Spinal cord (tissue), 10 donors: ENCODE measurements at places on chromosomes 1 and 21. TPM values are rescaled to one million over a fixed set of nuclear protein-coding genes. Genes with fewer than 3 reads are reported as not detected.

- no peak for DNase-seq
Observed at GRCh38 chr1:224064150-224064549, 49.8 kb upstream of the FBXO28 start.

DNA sequence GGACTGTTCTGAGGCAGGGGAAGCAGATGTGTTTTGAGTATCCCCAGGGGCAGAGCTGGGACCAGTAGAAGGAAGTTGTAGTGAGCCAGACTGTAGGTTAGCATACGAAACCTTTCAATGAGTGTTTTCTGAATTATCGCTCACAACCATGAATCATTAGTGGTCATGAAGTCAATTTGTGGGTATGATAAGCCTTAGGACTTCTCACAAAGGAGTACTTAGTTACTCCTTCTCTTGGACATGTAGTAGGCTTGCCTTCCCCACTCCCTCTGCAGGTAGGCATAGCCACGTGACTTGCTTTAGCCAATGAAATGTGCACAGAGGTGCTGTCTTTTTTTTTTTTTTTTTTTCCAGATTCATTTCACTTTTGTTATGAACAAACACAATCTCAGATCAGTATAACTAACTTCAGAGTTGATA lies 23.9 kb upstream of the FAAH start:
- no peak for DNase-seq

- DNase-seq, result no peak
Observed at GRCh38 chr1:43253876-43254275, 15.9 kb upstream of the TMEM125 start.

DNA sequence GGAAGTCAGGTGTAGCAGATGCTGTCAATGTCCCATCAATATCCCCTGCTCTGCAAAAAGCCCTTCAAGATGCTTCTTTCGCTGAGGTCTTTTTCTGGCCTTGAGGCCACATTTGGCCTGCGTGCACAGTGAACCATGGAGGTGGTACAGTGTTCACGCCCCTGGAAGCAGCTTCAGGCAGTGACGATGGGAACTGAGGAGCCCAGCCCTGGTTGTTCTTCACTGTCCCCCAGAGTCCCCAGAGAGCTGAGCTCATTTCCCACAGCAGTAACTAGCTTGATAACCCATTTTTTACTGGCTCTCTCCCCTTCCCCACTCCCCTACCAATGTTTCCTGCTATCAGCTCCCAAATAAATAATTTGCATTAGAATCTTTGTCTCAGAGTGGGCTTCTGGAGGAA lies 76.5 kb downstream of the OLIG1 start:
- DNase-seq, result no peak

GRCh38 chr21:45261093-45261492 lies 26.6 kb downstream of the POFUT2 start:
- DNase-seq, result no peak

- DNase-seq, result no peak
Observed at GRCh38 chr1:30955448-30956015, 47.0 kb upstream of the SDC3 start.

- no peak for DNase-seq
Observed at GRCh38 chr21:37384416-37384815, 17.8 kb downstream of the DYRK1A start.

DNA sequence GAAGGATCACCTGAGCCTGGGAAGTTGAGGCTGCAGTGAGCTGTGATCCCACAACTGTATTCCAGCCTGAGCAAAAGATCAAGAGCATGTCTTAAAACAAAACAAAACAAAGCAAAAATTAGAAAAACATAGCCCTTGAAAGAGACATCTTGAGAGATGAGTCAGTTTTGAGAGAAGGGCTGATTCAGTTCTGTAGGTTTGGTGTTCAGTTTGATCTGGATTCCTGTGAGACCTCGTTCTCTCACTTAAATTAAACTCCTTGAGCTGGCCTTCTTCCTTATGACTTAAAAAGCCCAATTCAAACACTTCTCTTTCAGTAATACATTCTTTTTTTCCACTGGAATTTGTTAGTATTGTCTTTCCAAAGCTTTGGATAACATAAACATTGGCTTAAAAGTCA lies 164.2 kb downstream of the NRIP1 start:
- DNase-seq, result no peak

- no peak for DNase-seq
Observed at GRCh38 chr1:56963667-56964066, 2.1 kb downstream of the C8B start.

DNA sequence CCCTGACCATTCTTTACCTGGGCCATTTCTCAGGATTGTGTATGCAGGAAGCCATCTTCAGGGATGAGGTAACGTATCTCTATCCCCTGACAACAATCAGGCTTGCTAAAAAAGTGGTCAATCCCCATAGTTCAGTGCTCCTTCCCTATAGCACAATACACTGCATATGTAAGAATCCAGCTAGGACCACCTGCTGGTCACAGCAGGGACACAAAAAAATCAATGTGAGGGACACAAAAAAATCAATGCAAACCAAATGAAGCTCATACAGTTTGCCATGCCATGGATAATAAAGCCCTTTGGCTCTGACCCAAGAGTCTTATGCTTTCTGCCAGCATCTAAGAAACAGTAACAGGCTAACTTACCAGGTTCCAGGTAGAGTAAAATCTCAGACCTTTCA lies 16.3 kb downstream of the ACBD6 start:
- DNase-seq, result no peak

DNA sequence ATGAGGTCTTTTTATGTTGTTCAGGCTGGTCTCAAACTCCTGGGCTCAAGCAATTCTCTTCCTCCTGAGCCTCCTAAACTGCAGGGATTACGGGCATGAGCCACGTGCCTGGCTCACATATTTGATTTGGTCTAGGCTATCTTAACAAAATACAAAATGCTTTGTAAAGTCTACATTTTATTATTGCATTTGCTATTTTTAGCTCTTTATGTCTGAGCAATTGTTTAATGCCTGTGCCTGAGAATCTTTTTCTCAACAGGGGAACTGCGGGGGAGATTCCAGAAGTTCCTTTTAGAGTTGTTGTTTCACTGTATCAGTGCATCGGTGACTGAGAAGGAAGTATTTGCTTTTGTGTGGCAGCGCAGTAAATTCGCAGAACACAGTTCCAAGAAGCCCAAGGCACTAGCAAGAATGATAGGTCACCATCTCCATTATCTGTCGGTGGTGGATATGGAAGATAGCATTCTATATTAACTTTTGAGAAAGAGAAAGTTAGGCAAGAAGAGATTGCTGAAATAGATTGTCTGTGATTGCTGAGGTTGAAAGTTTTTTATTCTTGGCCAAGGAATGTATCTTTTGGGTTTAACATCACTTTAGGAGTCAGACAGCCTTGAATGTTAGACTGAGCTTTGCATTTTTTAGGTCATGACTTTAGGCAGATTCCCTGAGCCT lies 167.3 kb downstream of the PDE4B start:
- no peak for DNase-seq

DNA sequence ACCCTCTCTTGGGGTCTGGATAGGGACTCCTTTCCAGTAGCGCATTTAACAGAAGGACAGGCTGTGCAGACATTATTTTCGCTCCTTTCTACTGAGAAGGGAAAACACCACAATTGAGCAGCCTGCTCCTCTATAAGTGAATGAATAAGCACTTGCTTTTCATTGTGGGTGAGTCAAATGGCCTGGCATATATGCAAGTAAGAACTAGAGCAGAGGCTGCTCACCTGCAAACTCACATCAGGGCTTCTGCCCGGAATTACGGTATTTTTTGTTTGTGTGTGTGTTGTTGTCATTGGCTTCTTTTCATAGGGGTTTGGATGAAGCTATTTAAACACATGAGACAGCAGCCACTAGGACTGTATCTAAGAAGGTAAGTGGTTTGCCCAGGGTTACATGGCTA lies 200.1 kb upstream of the CAMK1G start:
- DNase-seq, result no peak

- DNase-seq, result no peak
Observed at GRCh38 chr1:157090771-157091170, 8.8 kb downstream of the ETV3L start.

DNA sequence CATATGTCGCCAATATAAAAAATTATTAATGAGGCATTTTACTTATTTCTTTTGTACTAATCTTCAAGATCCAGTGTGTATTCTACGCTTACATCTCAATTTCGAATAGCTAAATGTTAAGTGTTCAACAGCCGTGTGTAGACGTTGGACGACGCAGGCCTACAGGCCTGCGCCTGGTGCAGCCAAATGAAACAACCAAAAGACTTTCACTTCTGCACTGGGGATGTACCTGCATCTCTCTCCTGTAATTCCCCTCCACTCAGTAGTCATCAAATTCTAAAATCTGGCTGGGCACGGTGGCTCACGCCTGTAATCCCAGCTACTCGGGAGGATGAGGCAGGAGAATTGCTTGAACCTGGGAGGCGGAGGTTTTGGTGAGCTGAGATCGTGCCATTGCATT lies 76.8 kb upstream of the HNRNPU start:
- no peak for DNase-seq

DNA sequence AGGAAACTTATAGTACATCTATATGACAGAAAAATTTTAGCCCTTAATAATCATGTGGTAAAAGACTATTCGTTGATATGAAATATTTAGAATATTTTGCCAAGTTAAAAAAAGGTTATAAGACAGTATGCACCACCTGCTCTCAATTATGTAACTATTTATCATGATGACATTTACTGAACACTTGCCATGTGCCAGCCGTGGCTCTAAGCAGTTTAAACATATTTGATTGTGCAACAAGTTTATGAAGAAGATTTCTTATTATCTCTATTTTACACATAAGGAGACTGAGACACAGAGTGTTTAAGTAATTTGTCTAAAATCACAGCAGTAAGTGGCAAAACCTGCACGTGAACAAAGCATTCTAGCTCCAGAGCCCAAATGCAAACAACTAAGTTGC lies 199.3 kb upstream of the JUN start:
- DNase-seq, result no peak

DNA sequence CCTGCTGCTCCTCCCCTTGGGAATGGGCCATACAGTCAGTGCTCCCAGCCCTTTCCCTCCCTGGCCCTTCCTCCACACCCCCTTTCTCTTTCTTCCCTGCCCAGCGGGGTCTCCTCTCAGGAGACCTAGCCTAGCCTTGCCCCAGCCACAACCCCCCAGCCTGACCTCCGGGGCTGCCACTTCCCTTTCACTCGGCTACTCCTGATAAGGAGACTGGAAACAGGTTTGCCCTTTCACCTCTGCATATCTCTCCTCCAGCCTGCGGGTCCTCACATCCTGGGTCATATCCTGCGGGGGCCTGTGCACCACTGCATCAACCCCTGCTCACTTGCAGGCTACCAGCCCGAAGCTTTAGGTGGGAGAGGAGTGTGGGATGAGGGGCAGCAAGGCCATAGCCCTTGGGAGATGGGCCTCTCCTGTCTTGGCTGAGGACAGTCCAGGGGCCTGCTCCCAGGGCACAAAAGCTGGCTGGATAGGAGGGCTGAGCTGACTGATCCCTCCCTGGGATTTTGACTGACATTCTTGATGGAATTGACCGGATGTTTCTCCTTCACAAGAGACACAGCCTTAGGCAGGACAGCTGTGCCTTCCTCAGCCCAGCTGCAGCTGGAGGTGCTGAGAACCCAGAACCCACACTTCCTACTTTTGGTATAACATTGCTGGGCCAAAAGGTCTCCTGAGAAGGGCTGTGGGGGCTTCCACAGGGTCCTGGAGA lies 19.2 kb upstream of the ALX3 start:
- DNase-seq, result no peak

- no peak for DNase-seq
Observed at GRCh38 chr1:58721247-58721820, 21.5 kb upstream of the MYSM1 start.

DNA sequence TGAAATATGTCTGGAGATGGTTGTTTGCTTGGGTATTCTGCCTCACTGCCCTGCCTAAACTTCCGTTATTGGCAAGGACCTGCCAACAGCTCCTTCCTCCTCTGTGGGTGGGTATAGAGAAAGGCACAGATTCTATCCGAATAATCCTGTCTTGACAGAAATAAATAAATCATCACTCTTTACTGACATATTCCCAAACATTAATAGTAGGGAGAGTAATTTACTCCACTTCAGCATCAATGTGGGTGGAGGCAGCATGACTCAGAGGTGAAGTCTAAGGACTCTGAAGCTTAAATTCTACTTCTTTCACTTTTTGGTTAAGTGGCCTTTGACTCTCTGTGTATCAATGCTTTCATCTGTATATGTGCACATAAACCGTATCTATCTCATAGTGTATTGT lies 2.9 kb downstream of the CD84 start:
- DNase-seq, result no peak

- DNase-seq, result no peak
Observed at GRCh38 chr1:173122344-173122935, 71.7 kb upstream of the TNFSF18 start.

DNA sequence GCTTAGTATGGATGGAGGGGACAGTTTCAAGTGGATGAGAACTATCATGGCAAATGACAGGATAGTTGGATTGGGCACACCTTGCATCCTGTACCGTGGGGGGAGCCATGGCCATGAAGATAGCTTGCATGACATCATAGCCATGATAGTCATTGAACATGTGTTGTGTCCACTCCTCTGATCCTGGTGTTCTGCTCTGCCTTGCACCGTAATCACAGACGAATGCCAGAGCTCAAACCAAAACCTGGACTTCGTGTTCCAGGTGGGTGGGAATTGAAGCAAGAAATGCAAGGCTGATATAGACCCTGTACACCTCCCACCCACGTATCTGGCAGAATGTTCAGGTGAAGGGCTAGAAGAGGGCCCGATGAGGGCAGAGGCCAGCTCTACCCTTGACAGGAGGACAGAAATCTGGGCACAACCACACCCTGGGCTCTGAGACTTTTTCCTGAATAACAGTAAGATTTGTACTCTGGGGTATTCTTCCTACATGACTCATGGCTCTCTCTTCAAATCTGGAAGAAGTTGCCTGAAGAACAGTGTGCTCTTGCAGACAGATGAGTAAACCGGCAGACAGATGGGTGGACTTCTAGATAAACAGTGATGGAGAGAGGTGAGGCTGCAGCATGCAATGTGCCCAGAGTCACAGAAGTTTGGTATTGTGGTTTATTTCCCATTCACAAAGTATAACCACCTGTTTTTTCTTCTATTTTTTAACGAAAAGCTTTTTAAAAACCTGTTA lies 45.0 kb downstream of the KCNJ6 start:
- no peak for DNase-seq

GRCh38 chr1:146035048-146035423 lies 13.5 kb upstream of the HJV start:
- DNase-seq, result no peak

DNA sequence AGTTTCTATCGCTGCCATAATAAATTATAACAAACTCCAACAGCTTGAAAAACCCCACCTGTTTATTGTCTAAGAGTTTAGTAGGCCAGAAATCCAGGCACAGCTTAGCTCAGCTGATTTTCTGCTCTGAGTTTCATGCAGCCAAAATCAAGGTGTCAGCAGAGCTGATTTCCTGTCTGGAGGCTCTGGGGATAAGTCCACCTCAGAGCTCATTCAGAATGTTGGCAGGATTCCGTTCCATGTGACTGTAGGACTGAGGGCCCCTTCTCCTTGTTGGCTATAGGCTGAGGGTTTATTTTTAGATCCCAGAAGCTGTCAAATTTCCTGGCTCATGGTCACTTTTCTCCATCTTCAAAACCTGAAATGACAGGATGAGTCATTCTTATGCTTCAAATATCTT lies 91.6 kb upstream of the CHODL start:
- no peak for DNase-seq

- DNase-seq, result no peak
Observed at GRCh38 chr1:246274186-246274585, 232.9 kb downstream of the SMYD3 start.

- DNase-seq, result no peak
Observed at GRCh38 chr1:107357376-107357775, 216.5 kb downstream of the NTNG1 start.

The NSUN4 gene
- 14.3 TPM for total RNA-seq

The CA6 gene
- total RNA-seq, result not detected

The C1orf21 gene
- 17.6 TPM for total RNA-seq

The KRTAP13-2 gene
- not detected for total RNA-seq

The CD101 gene
- 3.0 TPM for total RNA-seq

The AQP10 gene
- 0.30 TPM for total RNA-seq

The SPOCD1 gene
- total RNA-seq, result 0.44 TPM

The GPR25 gene
- total RNA-seq, result not detected
